Hematopoietic multipotent progenitor cell (in vitro differentiated cells): ENCODE measurements at places on chromosomes 4 and X.

- no peak for DNase-seq
Measured at GRCh38 chrX:68755616-68756125, 73.2 kb upstream of the EFNB1 start.

- DNase-seq: no peak
Measured at GRCh38 chr4:173990126-173990868, 293.2 kb downstream of the FBXO8 start.

- peak; percentile 69 for DNase-seq
Measured at GRCh38 chrX:140141444-140142029, 176.2 kb upstream of the CXorf66 start.

DNA sequence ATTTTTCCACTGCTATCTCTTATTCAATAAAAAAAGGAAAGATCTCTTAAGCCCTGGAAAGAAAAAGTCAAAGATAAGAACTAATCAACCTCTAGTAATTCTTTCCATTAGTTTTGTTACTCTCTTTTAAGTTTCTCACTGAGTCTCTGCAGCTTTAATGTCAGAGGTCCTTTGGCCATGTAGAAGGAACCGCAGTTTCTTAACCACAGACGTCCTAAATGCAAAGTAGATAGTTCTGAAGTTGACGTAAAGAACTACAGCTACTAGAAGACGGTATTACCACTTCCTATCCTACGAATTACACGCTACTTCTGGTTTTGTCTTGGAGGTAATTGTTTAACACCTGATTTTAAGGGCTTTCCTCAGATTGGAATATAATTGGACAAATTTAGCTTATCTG is 325.9 kb downstream of the ANKRD50 start:
- no peak for DNase-seq

GRCh38 chr4:57147335-57148060 is 37.3 kb upstream of the IGFBP7 start:
- DNase-seq: no peak

GRCh38 chr4:165394275-165394674 is 15.5 kb downstream of the CPE start:
- no peak for DNase-seq

- no peak for DNase-seq
Measured at GRCh38 chr4:12123707-12124106, 695.0 kb upstream of the HS3ST1 start.

DNA sequence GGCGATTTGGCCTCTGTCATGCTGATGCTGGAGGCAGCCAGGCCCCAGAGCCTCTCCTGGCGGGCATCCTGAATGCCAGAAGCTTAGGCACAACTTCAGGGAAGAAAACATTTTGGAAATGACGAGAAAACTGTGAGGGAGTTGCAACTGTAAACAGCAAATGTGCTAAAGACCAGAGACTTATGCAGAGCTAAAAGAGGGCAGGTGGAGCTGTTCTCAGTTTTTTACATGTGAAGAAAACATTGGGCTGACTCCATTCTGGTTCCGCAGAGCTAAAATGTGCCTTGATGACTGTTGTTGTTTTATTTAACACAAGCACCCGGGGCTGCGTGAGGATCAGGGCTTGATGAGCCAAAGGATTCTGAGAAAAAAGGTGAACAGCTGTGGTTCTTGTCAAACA is 10.8 kb upstream of the ARX start:
- no peak for DNase-seq

- DNase-seq: peak; percentile 53
Measured at GRCh38 chr4:38310446-38311043, 350.3 kb downstream of the PTTG2 start.

DNA sequence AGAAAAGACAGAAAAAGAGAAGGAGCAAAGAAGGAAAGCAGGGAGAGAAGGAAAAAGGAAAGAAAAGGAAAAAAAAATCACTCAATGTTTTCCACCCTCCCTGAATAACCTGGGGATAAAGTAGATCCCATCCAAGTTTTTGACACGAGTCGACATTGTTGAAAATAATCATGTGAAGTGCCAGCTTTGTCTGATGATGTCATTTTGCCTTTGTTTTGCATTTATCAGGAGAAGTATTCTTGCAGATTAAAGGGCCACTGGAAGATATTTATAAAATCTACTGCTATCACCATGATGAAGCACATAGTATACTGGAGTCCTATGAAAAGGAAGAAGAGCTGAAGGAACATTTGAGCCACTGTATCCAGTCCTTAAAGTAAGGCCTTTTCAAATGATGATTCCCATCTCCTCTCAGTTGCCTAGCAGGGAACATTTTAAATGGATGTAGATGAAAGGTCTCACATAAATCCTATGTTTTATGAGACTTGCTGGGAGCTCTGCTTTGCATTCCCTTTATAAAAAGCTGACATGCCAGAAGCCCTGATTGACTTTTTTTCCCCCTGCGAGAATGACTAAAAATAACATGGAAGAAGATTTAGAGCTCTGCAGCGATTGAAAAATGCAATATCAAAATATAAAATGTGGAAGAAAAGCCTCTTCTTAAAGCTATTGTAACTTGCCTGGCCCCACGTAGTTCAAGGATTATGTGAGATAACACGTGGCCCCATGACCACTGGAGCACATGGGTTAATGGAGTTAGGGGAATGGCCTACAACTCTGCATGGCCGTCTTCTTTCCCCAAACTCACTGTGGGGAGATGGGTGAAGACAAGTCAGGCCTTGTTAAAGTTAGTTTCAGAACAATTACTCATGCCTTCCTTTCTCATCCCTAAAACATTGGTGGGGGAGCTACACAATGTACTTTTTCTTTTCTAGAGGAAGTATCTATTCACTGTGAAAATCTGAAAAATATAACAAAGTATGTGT is 77.5 kb downstream of the INTS12 start:
- DNase-seq: no peak

DNA sequence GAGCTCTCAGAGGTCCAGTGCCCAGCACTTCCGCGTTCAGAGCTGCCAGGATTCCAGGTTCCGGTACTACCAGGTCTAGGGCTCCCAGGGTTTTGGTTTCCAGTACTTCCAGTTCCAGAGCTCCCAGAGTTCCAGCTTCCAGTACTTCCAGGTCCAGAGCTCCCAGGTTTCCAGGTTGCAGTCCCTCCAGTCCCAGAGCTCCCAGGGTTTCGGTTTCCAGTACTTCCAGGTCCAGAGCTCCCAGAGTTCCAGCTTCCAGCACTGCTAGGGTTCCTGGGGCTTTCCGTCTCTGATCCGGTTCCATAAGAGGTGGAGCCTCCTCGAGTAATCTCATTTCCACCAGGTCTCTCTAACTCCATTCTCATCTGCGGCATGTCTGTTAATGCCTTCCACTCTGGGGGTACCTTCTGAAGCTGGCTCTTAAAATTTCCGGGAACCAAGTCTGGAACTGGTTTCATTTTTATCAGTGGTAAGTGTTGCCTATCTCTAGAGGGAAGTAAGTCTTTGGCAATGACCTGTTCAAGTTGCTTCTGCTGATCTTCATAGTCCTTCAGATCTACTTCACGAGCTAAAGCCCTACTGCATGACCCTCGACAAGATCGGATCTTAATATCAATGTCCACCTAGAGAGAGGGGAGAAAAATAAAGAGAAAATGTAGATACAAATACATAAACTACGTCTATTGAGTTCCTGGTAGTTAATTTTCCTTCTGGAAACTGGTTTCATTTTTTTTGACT is 4.1 kb downstream of the FGA start:
- no peak for DNase-seq

DNA sequence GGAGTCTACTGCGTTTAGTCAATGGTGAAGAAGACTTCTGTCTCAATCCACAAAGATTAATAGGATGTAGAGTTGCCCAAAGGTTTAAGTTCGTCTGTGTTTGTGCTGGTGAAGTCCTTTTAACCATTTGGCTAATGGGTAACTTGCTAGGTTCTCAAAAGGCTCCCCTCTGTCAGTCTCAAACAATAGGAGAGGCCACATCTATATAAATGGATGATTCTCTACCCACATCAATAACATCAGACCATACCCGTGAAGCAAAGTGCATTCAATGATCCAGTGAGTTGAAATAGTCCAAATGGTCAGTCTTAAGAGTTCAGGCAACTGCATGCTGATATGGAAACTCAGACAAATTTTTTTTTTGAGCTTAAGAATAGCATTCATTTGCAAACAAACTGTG is 28.1 kb downstream of the RS1 start:
- DNase-seq: no peak

DNA sequence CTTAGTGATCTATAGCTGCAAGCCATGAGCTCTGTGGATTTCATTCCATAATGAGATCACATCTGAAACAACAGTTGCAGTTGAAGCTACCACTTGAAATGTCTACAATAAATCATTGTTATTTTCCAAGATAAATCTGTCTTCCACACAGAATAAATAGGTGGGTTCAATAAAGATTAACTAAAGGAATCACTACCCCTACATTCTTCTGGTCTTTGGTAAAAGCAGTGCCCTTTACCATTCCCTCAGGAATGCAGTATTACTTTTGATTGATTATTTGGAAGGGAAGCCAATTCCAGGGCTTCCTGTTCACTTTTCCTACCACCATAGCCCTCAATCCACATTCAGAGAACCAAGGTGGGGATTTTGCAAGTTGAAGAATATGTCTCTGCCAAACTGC is 38.9 kb upstream of the MAP9 start:
- no peak for DNase-seq

DNA sequence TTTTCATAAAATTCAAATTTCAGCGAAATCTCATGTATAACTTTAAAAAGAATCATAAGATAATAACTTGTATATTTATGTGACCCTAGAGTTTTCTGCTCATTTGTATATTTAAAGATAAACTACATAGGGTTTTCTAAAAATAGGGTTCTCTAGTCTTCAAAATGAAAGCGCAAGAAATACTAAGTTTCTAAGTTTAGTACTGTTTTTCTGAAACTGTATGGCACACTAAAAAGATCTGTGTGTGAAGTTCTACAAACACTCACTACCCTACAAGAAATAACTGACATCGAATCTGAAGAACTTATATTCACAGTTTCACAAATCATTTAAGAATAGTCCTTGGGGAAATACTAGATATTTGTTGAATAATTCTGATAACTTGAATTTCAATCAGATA is 38.7 kb upstream of the NDST4 start:
- no peak for DNase-seq

DNA sequence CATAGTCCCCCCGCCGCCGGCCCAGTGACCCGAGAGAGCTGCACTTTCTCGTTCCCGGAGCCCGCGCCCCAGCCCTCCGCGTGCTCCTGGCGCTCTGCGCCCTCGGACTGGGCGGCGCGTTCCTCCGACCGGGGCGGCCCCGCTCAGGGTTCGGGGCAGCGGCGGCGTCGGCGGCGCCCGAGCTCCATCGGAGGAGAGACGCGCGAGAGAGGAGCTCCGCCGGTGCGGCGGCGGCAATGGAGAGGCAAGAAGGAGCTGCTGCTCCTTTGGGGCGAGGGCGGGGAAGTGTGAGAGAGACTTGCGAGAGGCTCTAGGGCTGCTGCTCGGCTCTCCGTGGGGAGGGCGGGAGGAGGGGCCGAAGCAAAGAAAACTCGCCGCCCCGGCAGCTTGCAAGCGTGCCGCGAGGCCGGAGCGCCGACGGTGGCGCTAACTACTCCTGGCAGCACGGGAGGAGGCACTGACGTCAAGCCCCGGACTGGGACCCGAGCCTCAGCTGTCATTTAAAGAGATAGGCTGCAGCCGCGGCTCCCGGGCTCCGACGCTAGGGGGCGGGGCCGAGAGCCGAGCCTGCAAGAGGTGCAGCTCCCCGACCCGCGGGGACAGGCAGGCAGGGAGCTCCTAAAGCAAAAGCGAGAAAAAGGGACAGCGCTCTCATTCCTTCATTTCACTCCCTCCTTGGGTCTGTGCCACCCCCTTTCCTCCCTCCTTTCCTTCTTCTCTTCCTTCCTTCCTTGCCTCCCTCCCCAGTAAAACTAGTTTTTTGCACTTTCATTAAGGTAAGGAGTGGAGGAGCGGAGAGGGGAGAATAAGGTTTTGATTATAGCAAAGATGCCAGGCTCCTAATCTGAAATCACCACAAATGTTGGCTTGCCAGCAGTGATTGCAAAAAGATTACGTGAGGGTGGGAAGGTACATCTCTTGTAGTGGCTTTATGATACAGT is at the start of gene KCTD8:
Gene KCTD8 (minus strand): TSS at position 289 of the 941 bp plus-strand sequence.
- DNase-seq: peak; percentile 80

DNA sequence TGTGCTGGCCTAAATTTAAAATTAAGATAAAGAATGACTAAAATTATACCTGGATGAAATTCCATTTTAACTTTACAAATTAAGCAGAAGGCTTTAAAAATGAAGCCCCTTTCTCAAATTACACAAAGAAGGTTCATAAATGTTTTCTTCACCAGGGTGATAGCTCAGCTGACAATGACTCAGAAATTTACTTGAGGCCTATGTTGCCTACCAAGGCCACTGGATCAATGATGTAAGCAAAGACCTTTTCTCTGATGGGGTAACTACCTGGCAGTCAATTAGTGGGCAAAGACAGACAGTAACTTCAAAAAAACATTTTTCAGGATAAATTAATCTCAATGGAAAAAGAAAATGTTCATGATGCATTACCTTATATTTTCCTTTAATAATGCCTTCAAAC is 23.9 kb upstream of the GPR34 start:
- no peak for DNase-seq

DNA sequence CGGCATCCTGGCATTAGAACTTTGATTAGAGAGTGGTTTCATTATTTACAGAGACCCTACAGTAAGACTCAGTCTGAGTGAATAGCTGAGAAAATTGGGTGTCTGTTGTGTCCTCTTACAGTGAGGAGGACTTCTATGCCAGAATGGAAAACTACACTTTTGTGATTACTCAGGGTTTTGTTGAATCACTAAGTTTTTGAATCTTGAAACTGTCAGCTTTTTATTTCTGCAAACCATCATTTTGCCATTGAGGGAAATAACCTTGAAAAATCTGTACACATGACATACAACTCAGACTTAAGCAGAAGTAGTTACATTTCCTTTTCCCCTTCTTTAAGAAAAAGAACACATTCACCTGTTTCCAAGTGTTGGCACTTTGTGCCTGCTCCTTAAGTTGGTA is 117.6 kb upstream of the RASGEF1B start:
- no peak for DNase-seq

GRCh38 chr4:140790765-140791164 is 34.6 kb upstream of the TBC1D9 start:
- peak; percentile 59 for DNase-seq

DNA sequence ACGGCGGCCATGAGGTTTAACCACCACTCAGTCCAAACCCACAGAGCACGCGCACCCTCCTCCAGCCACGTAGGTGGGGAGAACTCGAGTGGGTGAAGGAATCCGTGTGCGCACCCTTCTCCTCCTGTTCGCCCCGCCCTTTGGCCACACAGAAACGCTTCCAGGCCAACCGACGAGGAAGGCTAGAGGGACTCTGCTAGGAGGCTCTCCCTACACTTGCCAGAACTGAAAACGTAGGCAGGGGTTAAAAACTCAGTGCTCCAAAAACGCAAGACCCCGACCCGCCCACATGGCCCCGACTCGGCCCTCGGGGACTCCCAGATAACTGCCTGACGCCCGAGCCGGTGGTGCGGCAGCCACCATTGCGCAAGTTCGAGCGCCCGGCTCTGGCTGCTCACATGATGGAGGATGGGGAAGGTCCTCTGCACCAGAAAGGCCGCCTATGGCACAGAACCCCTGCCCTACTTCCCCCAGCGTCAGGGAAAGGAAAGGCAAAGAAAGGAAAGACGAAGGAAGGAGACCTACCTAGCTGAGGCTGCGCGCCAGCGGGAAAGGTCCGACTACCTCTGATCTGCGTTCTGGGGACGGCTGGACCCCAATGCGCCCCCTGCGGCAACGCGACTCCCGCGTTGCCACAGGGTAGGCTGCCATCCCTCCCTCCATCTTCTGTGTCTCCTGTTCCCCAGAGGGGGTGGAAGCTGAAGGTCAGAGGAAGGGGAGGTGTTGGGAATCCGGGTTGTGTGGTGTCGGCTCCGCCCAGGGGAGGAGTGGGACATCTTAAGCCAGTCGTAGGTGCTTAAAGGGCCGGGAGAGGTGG is 201.9 kb upstream of the AGTR2 start:
- peak; percentile 45 for DNase-seq

GRCh38 chr4:3009422-3009821 is 46.1 kb downstream of the GRK4 start:
- no peak for DNase-seq

- no peak for DNase-seq
Measured at GRCh38 chr4:141851246-141851891, 215.0 kb downstream of the IL15 start.
